ENCODE measurements at places on chromosomes 12 and 14.

- H3K4me1 ChIP-seq = no peaks in the 10 kb centered on the region
- no peak overlapping the region for H3K4me3 ChIP-seq
- H3K36me3 ChIP-seq = no peaks in the 10 kb centered on the region
- H3K27ac ChIP-seq = no peak overlapping the region
Measured at GRCh38 chr14:85617791-85618190, 87.8 kb downstream of the FLRT2 start.

- peaks cover under 1% of the 10 kb centered on the region for H3K36me3 ChIP-seq
- H3K4me1 ChIP-seq = peaks cover 1% of the 10 kb centered on the region
- no peak for DNase-seq
Measured at GRCh38 chr14:95196268-95196667, 38.9 kb upstream of the DICER1 start.

DNA sequence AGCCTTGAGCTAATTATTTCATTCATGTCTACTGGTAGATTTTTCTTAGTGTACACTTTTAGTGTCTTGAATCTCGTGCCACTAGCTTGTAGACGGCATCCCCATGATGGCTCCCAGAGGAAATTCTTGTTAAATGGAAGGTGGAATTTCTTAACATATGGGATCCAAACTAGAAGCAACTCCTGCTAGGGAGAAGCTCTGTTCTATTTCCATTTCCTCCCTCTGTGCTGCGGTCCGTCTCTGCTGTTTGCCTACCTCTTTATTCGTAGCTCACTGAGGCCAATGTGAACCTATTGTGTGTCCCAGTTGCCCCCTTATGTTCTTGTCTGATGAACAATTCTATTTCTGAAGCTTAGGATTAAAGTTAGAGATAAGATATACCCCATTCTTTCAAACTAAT is 588 bp downstream of the PIK3C2G start:
- no peak overlapping the region for H3K4me3 ChIP-seq
- no peaks in the 10 kb centered on the region for H3K27me3 ChIP-seq
- no peak for DNase-seq
- H3K27ac ChIP-seq = no peak overlapping the region

GRCh38 chr12:121996945-121997612 is 24.6 kb upstream of the BCL7A start:
- H3K36me3 ChIP-seq = no peaks in the 10 kb centered on the region
- no peak overlapping the region for H3K27ac ChIP-seq
- peaks cover 4% of the 10 kb centered on the region for H3K27me3 ChIP-seq
- H3K4me1 ChIP-seq = peaks cover 1% of the 10 kb centered on the region

GRCh38 chr12:66055837-66056319 is 74.7 kb downstream of the LLPH start:
- H3K4me1 ChIP-seq = no peaks in the 10 kb centered on the region
- H3K27me3 ChIP-seq = peaks cover 41% of the 10 kb centered on the region
- H3K27ac ChIP-seq = no peak overlapping the region

- no peak for DNase-seq
- no peak overlapping the region for H3K4me3 ChIP-seq
- H3K4me1 ChIP-seq = no peaks in the 10 kb centered on the region
- H3K27me3 ChIP-seq = peaks cover 23% of the 10 kb centered on the region
- no peaks in the 10 kb centered on the region for H3K36me3 ChIP-seq
- H3K27ac ChIP-seq = no peak overlapping the region
Measured at GRCh38 chr12:48442179-48442847, 30.0 kb upstream of the ANP32D start.

- H3K27me3 ChIP-seq = no peaks in the 10 kb centered on the region
- H3K27ac ChIP-seq = no peak overlapping the region
- no peaks in the 10 kb centered on the region for H3K36me3 ChIP-seq
- H3K4me1 ChIP-seq = peaks cover 6% of the 10 kb centered on the region
- DNase-seq = no peak
- no peak overlapping the region for H3K4me3 ChIP-seq
Measured at GRCh38 chr14:88049936-88050335, 45.0 kb downstream of the GPR65 start.

GRCh38 chr12:109606320-109607028 is 32.9 kb downstream of the MVK start:
- H3K4me1 ChIP-seq = peaks cover 8% of the 10 kb centered on the region
- H3K4me3 ChIP-seq = no peak overlapping the region
- H3K27ac ChIP-seq = no peak overlapping the region
- no peaks in the 10 kb centered on the region for H3K27me3 ChIP-seq
- no peaks in the 10 kb centered on the region for H3K36me3 ChIP-seq
- DNase-seq = no peak

GRCh38 chr14:27660683-27661082 is 1062.8 kb upstream of the NOVA1 start:
- no peaks in the 10 kb centered on the region for H3K36me3 ChIP-seq
- no peak overlapping the region for H3K4me3 ChIP-seq
- DNase-seq = no peak
- no peaks in the 10 kb centered on the region for H3K4me1 ChIP-seq
- no peaks in the 10 kb centered on the region for H3K27me3 ChIP-seq
- H3K27ac ChIP-seq = no peak overlapping the region

GRCh38 chr12:125330645-125331341 is 265.6 kb downstream of the AACS start:
- DNase-seq = no peak
- no peaks in the 10 kb centered on the region for H3K4me1 ChIP-seq
- H3K27me3 ChIP-seq = peaks cover 36% of the 10 kb centered on the region

DNA sequence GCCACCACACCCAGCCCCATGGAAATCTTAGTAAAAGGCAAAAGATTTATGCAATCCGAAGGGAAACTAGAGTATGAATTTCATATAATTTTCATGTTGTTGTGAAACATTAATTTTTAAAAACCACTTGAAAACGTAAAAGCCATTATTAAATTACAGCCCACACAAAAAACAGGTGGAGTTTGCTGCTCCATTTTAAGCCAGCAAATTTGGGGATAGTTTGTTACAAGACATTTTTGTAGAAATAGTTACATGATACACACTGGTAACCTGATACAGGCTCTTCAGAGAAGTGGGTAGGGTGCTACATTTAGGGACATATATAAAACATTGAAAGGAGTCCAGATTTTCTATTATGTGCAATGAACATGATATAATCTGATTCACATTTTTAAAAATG is 17.6 kb downstream of the GNPTAB start:
- no peak overlapping the region for H3K4me3 ChIP-seq
- peaks cover 2% of the 10 kb centered on the region for H3K36me3 ChIP-seq
- no peak for DNase-seq
- no peak overlapping the region for H3K27ac ChIP-seq
- H3K4me1 ChIP-seq = peaks cover 47% of the 10 kb centered on the region
- no peaks in the 10 kb centered on the region for H3K27me3 ChIP-seq

GRCh38 chr12:118986050-118986449 is 4.7 kb downstream of the SRRM4 start:
- H3K36me3 ChIP-seq = no peaks in the 10 kb centered on the region
- H3K4me3 ChIP-seq = no peak overlapping the region
- no peak for DNase-seq
- H3K4me1 ChIP-seq = no peaks in the 10 kb centered on the region
- no peak overlapping the region for H3K27ac ChIP-seq
- peaks cover 16% of the 10 kb centered on the region for H3K27me3 ChIP-seq

- H3K36me3 ChIP-seq = peaks cover 24% of the 10 kb centered on the region
- H3K27ac ChIP-seq = peak overlapping the region; percentile 92
- H3K27me3 ChIP-seq = no peaks in the 10 kb centered on the region
- peaks cover 40% of the 10 kb centered on the region for H3K4me1 ChIP-seq
- DNase-seq = no peak
- H3K4me3 ChIP-seq = peak overlapping the region; percentile 90
Measured at GRCh38 chr12:55729819-55730818, 1.3 kb upstream of the CD63 start.

DNA sequence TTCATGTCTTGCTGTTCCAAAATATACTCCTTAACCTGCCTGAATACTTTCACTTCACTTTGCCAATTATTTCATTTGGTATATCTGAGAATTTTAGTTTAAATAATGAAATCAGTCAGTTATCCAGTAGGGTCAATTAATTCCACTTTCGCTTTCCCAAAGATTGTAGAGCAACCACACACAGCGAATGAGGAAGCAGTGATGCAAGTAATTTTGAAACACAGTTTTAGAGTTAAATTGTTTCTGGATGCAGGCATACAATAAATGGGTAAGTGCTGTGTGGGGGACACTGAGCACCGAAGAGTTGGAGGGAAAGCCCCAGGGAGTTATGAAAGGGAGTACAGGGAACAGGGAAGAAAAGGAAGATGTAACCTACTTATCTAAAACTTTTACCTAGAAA is 62.8 kb downstream of the TSHR start:
- H3K27me3 ChIP-seq = peaks cover 54% of the 10 kb centered on the region
- H3K4me1 ChIP-seq = no peaks in the 10 kb centered on the region
- H3K4me3 ChIP-seq = no peak overlapping the region
- H3K36me3 ChIP-seq = no peaks in the 10 kb centered on the region

GRCh38 chr12:89949457-89950195 is 241.0 kb upstream of the ATP2B1 start:
- peaks cover 5% of the 10 kb centered on the region for H3K36me3 ChIP-seq
- H3K4me3 ChIP-seq = peak overlapping the region; percentile 35
- DNase-seq = peak; percentile 64
- peaks cover 35% of the 10 kb centered on the region for H3K4me1 ChIP-seq
- no peaks in the 10 kb centered on the region for H3K27me3 ChIP-seq

DNA sequence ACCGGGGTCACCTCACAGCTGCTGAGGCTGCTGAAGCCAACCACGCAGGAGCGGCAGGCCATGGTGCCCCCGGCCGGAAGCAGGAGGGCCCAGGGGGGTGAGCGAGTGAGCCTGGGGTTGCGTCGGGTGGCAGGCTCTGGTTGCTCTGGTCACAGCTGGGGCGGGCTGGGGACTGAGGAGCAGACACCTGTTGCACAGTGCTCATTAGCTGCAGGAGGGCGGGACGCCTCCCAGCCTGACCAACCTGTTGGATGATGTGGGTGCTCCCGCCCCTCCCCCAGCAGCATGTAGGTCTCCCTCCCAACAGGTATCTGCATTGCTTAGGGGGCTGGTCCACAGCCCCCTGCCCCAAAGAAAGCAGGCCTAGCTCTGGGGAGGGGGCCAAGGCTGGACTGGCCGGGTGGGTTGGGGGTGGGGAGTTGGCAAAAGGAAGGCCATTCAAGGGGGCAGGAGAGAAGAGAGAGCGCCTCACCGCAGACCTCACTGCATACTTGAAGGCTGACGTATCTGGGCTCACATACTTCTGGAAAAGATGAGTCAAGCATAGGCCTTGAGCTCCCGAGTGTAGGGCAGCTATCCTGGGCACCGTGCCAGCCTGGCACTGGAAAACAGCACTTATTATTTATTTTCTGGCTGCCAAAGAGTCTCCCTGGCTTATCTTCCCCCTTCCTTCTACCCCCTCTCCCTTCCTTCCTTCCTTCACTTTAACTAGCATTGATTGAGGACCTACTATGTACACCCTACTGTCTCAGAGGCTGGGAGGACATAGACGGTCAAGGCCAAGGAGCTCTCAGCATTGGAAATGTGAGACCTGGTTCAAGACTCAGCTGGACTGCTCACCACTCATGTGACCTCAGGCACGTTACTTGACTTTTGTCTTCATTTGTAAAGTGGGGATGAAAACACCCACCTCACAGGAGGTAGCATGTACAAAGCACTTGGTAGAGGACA is at the start of gene KRT80:
TSS of gene KRT80 (minus strand) at position 174 of the 951 bp plus-strand sequence. CDS start at position 62, 112 bp downstream.
- no peak within 1 kb of the TSS for H3K4me3 ChIP-seq
- no peaks in the 10 kb centered on the region for H3K36me3 ChIP-seq
- H3K27ac ChIP-seq = no peak within 1 kb of the TSS
- DNase-seq = no peak

GRCh38 chr12:13102461-13103195 is 839 bp downstream of the GSG1 start:
- H3K4me3 ChIP-seq = peak overlapping the region; percentile 86
- peaks cover 23% of the 10 kb centered on the region for H3K36me3 ChIP-seq
- DNase-seq = no peak
- no peaks in the 10 kb centered on the region for H3K27me3 ChIP-seq
- peaks cover 13% of the 10 kb centered on the region for H3K4me1 ChIP-seq
- peak overlapping the region; percentile 98 for H3K27ac ChIP-seq

- peaks cover 20% of the 10 kb centered on the region for H3K4me1 ChIP-seq
- no peak overlapping the region for H3K27ac ChIP-seq
- H3K4me3 ChIP-seq = no peak overlapping the region
- H3K36me3 ChIP-seq = no peaks in the 10 kb centered on the region
Measured at GRCh38 chr12:107356937-107357295, 263.6 kb upstream of the CRY1 start.

DNA sequence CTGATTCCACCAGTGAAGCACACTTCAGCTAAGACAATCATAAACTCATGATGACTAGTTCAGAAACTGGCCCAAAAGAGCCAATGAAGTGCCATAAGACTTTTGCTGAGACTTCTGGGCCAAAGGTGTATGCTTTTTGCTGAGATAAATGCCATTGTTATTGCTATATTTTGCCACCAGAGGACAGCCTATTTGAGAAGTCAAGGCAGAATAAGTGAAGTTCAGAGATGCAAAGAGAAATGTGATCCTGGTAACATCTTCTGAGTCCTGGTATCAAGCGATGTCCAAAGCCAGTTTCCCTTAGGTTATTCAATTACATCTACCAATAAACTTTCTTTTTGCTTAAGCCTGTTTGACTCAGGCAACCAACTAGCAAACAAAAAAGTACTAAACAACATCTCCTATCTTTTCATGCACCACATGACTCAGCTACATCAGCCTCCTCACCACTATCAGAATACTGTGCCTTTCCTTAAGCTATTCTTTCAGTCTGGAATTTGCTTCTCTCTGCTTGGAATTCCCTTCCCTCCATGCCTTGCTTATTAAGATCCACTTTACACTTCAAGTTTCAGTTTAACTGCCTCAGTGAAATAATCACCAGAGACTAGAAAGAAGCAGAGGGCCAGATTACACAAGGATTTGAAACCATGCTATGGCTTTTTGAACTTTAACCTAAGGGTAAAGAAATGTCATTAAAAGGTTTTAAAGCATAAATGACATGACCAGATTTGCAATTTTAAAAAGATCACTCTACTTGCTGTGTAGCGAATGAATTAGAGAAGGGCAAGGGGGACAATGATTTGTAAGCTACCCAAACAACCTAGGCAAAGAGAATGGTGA is 14.0 kb downstream of the CRY1 start:
- no peak overlapping the region for H3K4me3 ChIP-seq
- no peaks in the 10 kb centered on the region for H3K36me3 ChIP-seq
- no peaks in the 10 kb centered on the region for H3K27me3 ChIP-seq
- no peak for DNase-seq
- H3K27ac ChIP-seq = no peak overlapping the region
- H3K4me1 ChIP-seq = peaks cover 16% of the 10 kb centered on the region

- peaks cover 31% of the 10 kb centered on the region for H3K27me3 ChIP-seq
- no peaks in the 10 kb centered on the region for H3K36me3 ChIP-seq
- no peak for DNase-seq
- H3K27ac ChIP-seq = no peak overlapping the region
- H3K4me3 ChIP-seq = no peak overlapping the region
Measured at GRCh38 chr12:24780697-24781368, 168.1 kb downstream of the BCAT1 start.

- H3K4me1 ChIP-seq = peaks cover 2% of the 10 kb centered on the region
- H3K27ac ChIP-seq = no peak overlapping the region
- peaks cover 3% of the 10 kb centered on the region for H3K36me3 ChIP-seq
- DNase-seq = no peak
- H3K4me3 ChIP-seq = no peak overlapping the region
Measured at GRCh38 chr12:114403690-114404066, 2.3 kb downstream of the TBX5 start.
